NCI-H146 (cell line): ENCODE measurements at places on chromosomes 16 and 17.

GRCh38 chr17:3964203-3965117, at the start of gene ATP2A3:
TSS of gene ATP2A3 (minus strand) at chr17:3964437. CDS start at chr17:3964291, 146 bp downstream.
- peak; percentile 71 for DNase-seq

DNA sequence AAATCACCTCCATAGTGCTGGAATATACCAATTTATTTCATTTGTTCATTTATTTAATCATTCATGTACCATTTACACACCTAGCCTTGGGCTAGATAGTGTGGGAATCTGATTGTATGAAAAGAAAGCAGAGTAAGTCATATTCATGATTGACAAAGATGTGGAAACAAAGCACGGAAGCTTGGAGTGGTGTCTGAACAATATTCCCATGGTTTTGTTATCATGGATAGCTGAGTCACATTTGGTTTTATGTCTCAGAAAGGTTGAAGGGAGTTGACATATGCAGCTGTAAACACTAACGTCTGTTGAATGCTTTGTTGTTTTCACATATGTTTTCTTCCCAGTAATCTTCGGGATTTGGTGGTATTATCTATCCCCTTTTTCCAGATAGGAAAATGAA, 76.6 kb downstream of the MAP2K4 start:
- DNase-seq = no peak

- peak; percentile 60 for DNase-seq
These were observed 28.3 kb downstream of the G6PC1 start for GRCh38 chr17:42928714-42929496.

DNA sequence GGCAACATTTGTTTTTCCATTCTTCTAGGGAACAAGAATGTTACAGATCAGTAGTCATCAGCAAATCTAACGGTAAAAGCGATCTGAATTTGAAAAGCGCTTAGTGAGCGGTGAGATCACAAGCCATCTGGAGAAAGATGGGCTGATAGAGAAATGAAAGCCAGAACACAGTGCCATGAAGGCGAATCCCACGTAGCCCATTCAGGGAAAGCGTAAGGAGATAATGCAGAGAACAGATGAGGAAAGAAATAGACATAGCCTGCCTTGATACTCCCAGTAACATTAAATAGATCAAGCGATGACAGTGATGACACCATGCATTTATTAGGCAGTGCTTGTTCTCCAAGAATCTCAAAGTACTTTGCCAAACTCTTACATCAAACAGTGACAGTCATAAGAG, 183.1 kb upstream of the PSMD7 start:
- DNase-seq = no peak

GRCh38 chr16:11163761-11164261, 92.2 kb downstream of the SOCS1 start:
- DNase-seq = no peak

DNA sequence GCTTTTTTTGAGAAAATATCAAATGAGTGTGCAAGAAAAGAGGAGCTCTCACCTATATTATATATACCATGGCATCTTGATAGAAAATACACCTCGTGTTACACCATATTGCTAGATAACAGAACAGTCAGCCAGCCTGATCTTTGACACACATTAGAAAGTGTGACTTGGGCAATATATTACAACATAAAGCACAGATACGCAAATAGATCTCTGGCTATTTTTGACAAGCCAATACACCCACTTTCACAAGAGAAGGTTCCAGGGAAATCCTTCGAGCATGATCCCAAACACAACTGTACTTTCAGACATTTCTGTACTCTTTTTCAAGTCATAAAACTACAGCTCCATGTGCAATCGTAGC, 9.4 kb downstream of the GGA2 start:
- DNase-seq = no peak

DNA sequence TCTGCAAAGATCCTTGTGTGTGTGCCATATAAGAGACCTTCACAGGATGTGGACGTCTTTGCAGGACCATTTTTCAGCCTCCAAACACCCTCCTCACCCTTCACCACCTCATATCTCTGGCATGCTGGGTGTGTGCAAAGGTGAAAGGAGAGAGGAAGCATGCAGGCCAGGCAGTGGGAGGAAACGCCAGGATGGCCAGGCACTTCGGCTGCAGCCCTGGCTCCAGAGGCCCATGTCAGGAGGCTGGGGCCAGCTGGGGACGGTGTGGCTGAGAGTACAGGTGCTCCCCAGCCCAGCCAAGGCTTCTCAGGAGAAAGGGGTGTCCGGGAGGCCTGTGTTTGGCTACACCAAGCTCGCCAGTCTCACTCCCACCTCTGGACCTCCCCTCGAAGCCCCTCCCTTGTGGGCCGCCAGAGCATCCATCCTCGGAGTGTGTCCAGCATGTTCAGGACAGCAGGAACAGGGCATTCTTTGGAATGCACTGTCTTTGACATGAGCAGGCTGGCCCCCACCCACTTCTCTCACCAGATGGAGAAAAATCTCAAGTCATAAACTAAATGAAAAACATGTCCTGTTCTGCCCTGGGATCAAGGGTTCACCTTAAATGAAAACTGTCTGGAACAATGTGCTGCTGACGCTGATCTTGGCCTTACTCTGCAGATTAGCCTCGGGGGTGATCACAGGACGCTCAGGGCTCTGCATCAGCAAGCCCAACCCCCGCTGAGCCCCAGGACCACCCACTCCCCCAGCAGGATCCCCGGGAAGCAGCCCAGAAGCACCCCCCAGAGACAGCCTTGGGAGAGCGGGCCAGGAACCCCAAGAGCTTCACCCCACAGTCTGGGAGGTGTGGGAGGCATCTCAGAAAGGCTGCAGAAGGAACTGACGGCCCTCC, 15.9 kb downstream of the PEMT start:
- DNase-seq = no peak

GRCh38 chr16:48450367-48450766, 65.2 kb upstream of the SIAH1 start:
- no peak for DNase-seq

DNA sequence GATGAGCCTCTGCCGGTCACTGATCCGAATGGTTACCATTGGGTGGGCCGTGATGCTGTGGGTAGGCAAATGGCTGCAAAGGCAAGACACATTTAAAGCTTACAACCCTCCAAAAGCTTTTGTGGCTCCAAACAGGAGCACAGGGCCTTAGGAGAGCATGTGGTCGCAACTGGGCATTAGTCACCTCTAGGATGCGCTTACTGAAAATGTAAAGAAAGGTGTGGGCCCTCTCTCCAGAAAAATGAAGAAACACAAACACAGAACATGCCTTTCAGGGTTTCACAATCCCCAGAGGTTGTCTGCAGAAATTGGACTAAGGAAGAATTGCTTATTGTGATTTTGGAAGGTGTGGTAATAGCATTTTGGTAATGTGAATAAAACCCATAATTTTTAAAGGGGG, 86.7 kb upstream of the ATP2A3 start:
- no peak for DNase-seq

DNA sequence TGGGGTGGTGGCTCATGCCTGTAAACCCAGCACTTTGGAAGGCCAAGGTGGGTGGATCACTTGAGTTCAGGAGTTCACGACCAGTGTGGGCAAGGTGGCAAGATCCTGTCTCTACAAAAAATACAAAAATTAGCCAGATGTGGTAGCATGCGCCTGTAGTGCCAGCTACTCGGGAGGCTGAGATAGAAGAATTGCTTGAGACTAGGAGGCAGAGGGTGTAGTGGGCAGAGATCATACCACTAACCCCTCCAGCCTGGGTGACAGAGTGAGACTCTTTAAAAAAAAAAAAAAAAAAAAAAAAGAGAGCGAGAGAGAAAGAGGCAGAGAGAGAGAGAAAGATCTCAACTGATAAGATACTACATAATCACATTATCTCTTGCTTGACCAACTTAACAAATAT, 45.9 kb downstream of the KANSL1 start:
- DNase-seq = no peak

- DNase-seq = no peak
These were observed 3.2 kb downstream of the SNX11 start for GRCh38 chr17:48110761-48111160.

GRCh38 chr17:76781056-76781982, 43.4 kb downstream of the MFSD11 start:
- DNase-seq = no peak

DNA sequence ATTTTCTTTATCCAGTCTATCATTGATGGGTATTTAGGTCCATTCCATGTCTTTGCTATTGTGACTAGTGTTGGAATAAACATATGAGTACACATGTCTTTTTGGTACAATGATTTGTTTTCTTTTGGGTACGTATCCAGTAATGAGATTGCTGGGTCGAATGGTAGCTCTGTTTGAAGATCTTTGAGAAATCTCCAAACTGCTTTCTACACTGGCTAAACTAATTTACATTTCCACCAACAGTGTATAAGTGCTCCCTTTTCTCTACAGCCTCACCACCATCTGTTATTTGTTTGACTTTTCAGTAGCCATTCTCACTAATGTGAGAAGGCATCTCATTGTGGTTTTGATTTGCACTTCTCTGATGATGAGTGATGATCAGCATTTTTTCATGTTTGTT, 103.7 kb downstream of the GOSR1 start:
- DNase-seq = no peak

- DNase-seq = no peak
These were observed 5.9 kb downstream of the ARSG start for GRCh38 chr17:68297195-68297594.

DNA sequence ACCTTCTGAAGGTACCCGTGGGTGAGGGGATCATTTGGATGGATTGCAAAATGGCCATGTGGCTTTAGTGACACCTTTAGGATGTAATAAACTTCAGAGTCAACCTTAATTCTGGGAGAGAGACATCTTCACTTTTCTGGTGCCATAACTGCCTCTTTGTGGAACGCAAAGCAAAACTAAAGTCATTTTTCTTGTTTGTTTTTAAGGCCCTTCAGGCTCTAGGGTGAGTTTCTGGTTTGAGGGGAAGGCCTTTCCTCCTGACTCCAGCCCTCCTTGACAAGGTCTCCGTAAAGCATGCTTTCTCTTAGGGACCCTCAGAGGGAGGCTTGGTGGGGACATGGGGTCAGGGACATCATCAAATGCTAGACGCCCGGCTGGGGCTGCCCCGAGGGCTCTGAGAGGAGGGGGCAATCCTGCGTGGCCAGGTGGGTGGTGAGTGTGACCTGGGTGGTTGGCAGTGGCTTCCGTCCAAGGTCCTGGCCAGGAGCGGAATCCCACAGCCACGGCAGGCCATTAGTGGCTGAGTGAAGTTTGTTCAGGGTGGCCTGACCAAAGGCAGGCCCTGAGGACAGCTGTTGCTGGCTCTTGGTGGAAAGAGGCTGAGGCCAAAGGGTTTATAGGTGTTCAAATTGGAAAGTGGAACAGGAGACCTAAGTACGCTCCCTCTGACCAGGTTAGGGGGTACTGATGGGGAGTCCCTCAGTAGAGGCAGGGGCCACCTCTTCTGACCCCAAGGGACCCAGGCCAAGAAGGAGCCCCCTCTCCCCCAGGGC, 112.2 kb downstream of the METRNL start:
- DNase-seq = no peak

GRCh38 chr16:54503856-54504219, 217.3 kb upstream of the IRX3 start:
- no peak for DNase-seq

GRCh38 chr16:56626685-56627084, 1.1 kb downstream of the MT1E start:
- no peak for DNase-seq

GRCh38 chr16:88681084-88681680, 5.1 kb downstream of the SNAI3 start:
- no peak for DNase-seq

GRCh38 chr17:30831663-30832437, at the start of gene ATAD5:
TSS of gene ATAD5 (plus strand) at chr17:30831966. CDS start at chr17:30832348, 382 bp downstream.
- DNase-seq = peak; percentile 90

DNA sequence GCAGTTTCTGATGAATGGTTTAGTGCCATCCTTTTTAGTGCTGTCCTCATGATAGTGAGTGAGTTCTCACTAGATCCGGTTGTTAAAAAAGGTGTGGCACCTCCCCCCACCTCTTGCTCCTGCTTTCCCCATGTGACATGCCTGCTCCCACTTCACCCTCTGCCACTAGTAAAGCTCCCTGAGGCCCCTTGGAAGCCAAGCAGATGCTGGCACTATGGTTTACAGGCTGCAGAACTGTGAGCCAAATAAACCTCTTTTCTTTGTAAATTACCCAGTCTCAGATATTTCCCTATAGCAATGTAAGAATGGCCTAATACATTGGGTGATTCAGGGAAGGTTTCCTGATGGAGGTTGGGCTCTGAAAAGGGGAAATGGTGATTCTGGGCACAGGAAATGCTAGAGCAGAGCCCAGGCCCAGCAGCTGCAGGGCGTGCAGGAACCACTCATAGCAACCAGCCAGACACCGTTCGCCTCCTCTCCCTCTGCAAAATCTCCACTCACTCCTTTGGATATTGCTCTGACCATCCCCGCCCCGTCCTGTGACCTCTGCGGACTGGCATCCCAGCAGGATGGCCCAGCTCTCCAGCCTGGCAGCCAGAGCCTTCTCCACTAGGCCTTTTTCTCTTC, 2.6 kb upstream of the ADORA2B start:
- no peak for DNase-seq

DNA sequence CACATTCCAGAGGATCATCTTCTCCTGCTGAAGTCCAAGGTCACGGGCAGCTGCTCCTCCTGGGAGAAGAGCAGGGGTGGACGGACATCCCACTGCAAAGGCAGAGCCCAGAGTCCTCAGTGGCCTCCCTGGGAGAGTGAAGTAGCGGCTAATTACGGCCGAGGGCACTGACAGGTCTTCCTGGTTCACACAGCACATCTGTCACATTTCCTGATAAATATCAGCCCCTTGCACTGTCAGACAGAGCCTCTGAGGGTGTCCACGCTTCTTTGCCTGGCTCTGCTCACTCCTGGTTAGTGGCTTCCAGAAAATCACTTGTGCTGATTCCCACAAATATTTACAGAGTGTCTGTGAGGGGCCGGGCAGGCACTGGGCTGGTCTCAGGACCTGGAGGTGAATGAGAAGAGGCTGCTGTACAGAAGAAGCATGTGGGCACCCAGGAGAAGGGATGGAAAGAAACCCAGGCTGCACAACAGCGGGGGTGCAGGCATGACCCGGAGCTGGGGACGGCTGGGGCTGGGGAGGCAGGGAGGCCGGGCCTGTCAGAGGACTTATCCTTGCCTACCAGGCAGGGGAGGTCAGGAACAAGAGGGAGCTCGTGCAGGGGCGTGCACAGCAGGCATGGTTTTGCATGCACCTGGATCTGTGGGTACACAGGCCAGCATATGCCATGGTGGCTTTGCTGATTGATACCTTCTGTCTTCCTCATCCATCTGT, 258.2 kb upstream of the TNRC6C start:
- no peak for DNase-seq

DNA sequence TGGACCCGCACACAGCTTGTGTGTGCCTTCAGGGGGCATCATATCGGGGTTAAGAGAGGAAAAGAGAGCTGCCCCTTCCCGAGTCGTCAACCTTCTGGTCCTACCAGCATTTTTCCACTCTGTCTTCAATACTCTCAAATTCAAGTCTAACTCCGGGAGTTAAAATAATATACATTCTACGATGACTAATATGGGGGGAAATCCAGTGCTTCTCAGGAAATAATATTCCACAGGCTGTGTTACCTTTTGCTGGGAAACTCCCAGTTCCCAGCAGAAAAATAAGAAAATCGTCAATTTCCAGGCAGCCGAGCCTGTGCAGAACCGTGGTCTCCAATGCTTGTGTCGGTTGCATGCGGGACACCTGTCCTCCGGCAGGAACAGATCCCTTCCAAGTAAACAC, 105.0 kb upstream of the FOXF1 start:
- DNase-seq = no peak

GRCh38 chr16:58077796-58078195, 51.4 kb downstream of the CFAP20 start:
- no peak for DNase-seq
